ENCODE measurements at places on chromosomes 7 and 10.

- DNase-seq: no peak
Observed at GRCh38 chr7:82376739-82377138, 66.8 kb downstream of the CACNA2D1 start.

DNA sequence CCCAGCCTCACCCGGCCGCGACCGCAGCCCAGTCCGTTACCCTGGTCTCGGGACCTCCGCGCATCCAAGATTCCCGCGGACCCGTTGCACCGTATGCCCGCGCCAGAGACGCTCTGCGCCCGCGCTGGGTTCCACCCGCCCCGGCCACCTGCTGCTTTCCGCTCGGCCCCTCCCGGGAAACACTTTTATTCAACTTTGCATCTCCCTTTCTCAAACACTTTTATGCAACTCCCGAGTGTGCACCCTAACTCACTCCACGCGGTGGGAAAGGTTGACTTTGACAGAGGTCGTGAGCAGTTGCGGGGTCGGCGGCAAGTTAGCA lies at the start of gene ODAD2:
TSS of gene ODAD2 (minus strand) at position 126 of the 322 bp plus-strand sequence. CDS start 3,937 bp downstream, outside the sequence.
- DNase-seq: no peak

- DNase-seq: no peak
Observed at GRCh38 chr7:121083790-121084251, 95.3 kb downstream of the CPED1 start.

GRCh38 chr10:93852476-93853095 lies 41.2 kb upstream of the SLC35G1 start:
- no peak for DNase-seq

- DNase-seq: no peak
Observed at GRCh38 chr7:93359520-93360198, 127.5 kb downstream of the VPS50 start.

DNA sequence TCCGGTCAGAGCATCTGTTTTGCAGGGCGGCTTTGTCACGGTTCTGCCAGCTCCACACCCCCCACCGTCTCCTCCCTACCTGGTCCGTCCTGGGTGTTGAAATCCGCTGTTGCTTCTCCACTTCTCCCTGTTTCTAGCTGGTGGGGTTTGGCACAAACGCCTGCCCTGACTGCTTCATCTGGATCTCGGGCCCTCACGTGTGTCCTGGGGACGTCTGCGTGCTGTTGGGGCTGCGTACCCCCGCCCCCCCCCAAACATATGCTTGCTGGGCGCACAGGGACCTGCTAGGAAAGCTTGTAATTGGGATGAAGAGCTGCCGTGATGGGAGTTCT lies 11.3 kb downstream of the AMZ1 start:
- DNase-seq: no peak

- no peak for DNase-seq
Observed at GRCh38 chr7:22895140-22895827, 72.6 kb upstream of the TOMM7 start.

DNA sequence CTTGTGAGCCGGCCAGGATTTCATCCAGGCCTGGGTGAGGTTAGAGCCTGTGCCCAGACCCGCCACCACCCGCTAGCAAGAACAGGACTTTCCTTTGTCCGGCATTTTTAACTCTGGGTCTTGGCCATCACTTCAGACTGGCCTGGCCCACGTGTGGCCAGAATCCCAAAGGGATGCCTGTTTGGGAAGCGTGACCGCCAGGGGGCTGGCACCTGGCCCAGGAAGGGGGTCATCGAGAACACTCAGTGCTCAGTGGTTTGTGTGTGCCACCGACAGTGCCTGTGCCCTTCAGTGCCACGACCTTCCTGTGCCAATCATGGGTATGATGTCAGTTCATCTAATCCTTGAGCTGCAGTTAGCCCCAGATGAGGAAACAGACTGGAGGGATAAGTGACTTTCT lies 85.0 kb downstream of the ZMIZ1 start:
- DNase-seq: no peak

GRCh38 chr10:74011017-74011416 lies 13.1 kb downstream of the VCL start:
- DNase-seq: no peak

GRCh38 chr10:21473541-21473940 lies 51.9 kb downstream of the SKIDA1 start:
- no peak for DNase-seq

- no peak for DNase-seq
Observed at GRCh38 chr7:98500764-98501163, 99.9 kb upstream of the BAIAP2L1 start.

- DNase-seq: no peak
Observed at GRCh38 chr7:129053938-129054437, 923 bp downstream of the TNPO3 start.

- peak; percentile 59 for DNase-seq
Observed at GRCh38 chr7:23418046-23418445, 52.2 kb downstream of the IGF2BP3 start.

GRCh38 chr10:8013006-8013405 lies 41.5 kb upstream of the GATA3 start:
- no peak for DNase-seq
